Lower leg skin (tissue), 4 donors: ENCODE measurements at places on chromosomes 2 and 18.

- no peak for DNase-seq
Observed at GRCh38 chr2:114265261-114265660, 177.2 kb upstream of the DPP10 start.

- DNase-seq: no peak
Observed at GRCh38 chr2:164810843-164811242, 30.8 kb downstream of the COBLL1 start.

DNA sequence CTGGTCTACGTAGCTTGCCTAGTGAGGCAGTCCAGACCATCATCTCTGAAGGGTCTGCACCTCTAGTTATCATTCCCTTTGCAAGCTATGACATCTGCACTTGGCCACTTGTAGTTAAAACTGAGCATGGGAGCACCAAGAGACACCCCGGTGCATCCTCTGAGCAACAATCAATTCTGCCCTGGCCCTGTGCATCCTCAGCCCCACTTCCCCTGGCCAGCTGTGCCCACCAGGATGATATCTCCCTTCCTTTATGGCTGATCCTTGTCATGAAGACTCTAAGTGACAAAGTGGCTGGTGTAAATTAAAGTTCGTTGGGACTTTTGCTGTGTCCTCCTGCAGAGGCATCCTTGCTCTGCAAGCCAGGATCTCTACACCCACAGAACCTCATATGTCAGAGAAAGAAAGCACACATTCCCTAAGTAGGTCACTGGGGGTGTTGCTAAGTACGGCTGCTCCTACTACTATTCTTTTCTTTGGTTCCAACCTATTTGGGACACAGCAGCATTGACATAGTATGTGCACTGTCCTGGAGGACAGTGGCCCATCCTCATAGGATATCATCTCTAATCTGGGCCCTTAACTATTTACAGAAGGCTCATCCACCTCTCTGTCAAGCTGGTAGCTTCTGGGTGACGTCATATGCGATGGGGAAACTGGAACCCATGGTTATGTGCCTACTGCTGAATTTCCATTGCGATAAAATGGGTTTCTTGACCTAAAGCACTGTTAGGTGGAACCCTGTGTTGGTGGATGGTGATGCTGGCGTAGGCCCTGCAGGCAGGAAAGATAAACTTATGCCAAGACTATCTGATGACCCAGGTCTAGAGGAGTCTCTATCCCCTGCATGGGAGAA is 384.3 kb upstream of the ID2 start:
- DNase-seq: peak; percentile 9

DNA sequence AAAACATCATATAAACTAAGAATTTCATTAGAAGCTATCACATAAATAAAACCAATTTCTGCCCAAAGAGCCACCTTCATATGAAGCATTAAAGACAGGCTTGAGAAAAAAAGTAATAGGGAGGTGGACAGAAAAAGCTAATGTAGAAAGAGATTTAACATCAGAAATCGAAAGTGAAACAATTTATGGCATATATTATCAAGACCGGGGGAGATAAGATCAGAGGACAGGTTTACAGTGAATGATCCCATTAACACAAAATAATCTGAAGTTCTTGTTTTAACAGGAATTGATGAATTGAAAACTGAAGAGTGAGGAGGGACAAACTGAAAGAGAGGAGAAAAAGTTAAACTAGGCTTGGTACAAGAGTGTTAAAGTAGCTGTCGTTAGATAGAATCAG is 786.3 kb upstream of the FSHR start:
- no peak for DNase-seq

DNA sequence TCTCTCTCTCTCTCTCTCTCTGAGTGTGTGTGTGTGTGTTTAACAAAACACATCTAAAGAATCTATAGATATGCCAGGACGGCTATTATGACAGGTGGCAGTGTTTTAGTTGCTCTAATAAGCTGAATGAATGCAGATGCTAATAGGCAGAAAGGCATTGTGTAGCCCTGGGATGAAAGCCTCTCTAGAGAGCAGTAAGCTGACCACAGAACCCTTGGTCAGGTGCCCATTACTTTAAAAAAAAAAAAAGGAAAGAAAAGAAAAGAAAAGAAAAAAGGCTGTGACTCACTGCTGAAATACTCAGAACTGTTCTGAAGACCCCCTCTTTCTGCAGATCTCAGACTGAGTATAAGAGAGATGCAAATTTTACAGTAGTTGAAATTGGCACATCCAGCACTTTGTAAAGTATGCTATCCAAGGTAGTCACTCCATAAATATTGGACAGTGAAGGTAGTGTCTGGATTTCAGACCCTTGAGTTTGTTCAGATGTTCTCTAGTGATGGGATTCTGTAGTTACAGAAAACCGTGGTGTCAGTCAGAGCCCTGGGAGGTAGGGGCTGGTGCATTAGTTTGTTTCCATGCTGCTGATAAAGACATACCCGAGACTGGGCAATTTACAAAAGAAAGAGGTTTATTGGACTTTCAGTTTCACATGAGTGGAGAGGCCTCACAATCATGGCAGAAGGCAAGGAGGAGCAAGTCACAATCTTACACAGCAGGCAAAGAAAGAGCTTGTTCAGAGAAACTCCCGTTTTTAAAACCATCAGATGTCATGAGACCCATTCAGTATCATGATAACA is 30.9 kb downstream of the OSBPL6 start:
- no peak for DNase-seq

- DNase-seq: peak; percentile 17
Observed at GRCh38 chr18:24913507-24914170, 438.3 kb downstream of the ZNF521 start.

- DNase-seq: peak; percentile 83
Observed at GRCh38 chr18:22171258-22172119, 2.1 kb downstream of the GATA6 start.

DNA sequence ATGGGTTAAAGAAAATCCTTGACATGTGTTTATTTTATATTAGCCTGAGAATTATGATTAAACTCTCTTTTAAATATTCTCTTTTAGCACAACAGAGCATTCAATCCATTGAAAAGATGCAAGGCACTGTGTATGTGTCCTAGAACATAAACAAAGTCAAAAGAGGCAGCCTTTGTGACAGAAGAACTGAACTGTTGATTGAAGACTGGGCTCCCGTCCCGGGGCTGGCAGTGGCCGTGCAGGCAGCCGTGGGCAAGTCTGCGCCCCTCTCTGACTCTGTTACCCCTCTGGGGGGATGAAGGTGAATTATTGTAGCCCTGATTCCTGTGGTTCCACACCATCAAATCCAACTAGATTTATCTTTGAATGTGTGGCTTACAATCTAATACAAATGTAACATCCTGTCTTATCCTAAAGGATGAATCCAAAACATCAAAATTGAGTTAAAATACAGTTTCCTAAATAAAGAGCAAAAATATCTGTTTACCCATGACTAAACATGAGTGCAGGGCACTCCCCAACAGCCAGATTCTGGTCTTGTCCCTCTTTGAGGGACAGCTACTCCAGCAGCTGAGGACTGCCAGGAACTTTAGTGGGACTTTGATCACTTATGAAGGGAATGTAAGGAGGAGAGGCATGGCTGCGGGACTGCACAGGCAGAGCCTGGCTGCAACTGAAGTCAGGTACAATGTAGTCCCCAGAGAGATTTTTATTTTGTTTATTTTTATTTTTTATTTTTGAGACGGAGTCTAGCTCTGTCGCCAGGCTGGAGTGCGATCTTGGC is 37.3 kb upstream of the SH3BP4 start:
- no peak for DNase-seq

- DNase-seq: no peak
Observed at GRCh38 chr2:179440642-179441251, 176.1 kb upstream of the SESTD1 start.

GRCh38 chr18:8005870-8006569 is 438.9 kb downstream of the PTPRM start:
- no peak for DNase-seq

- DNase-seq: no peak
Observed at GRCh38 chr18:21450913-21451312, 149.6 kb downstream of the ESCO1 start.
